NCI-H146 (cell line): ENCODE measurements at places on chromosomes 2 and 18.

DNA sequence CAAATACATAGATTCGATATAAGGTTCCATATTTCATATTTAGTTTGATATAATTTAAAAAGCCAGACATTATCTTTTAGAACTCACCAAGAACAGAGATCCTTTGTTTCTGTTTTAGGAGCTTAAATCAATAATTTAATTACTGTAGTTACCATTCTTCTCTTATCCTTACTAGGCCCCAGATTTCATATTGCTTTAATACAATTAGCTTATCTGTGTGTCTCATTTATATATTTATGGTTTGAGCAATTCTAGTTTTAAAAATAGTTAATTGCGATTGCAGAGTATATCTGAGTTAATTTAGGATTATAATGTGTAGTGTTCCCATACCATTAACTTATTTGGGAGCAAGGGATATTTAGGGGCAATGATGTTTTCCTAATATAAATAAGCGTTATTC is 558.8 kb upstream of the ZNF804A start:
- DNase-seq = no peak

- DNase-seq = no peak
Observed at GRCh38 chr18:6589923-6590322, 139.6 kb upstream of the ARHGAP28 start.

GRCh38 chr18:67961701-67962440 is 445.4 kb upstream of the DSEL start:
- no peak for DNase-seq

- DNase-seq = no peak
Observed at GRCh38 chr2:37201766-37202165, 5.5 kb downstream of the CEBPZOS start.

DNA sequence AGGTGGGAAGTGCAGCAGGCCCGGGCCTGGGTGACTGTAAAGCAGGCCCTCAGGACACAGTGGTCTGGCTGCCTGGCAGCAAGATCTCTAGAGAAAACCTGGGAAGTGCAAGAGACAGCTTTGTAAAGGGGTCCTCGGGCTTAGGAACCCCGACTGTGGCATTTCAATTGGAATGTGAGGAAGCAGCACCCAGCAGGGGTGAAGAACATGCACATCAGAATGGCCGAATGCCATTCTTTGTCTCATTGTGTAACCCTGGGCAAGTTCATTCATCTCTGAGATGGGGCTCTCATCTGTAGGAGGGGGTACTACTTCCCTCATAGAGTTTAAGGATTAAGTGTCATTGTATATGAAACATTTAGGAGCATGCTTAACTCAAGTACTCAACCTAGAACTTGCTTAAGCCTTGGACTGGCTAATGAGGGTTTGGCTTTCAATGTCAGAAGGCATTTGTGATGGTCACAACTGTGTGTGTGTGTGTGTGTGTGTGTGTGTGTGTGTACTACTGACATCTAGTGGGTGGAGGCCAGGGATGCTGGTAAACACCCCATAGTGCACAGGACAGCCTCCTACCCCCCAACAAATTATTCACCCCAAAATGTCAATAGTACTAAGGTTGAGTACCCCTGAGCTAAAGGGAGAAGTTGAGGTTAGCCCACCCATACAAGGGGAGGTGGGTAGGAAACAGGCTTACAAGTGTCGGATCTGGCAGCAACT is 29.3 kb downstream of the MEX3C start:
- no peak for DNase-seq

GRCh38 chr2:202158796-202159195 is 79.6 kb downstream of the SUMO1 start:
- no peak for DNase-seq

GRCh38 chr2:56333812-56334485 is 150.2 kb downstream of the CCDC85A start:
- no peak for DNase-seq

GRCh38 chr2:3229221-3229620 is 148.4 kb downstream of the EIPR1 start:
- no peak for DNase-seq

DNA sequence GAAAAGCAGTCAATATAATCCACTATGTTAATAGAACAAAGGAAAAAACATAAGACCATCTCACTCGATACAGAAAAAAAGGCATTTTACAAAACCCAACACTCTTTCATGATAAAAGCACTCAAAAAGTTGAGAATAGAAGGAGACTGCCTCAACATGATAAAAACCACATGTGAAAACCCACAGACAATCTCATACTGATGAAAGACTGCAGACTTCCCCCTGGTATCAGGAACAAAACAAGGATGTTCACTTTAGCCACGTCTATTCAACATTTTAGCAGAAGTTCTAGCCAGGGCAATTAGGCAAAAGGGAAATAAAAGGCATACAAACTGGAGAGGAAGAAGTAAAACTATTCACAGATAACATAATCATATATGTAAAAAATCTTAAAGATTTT is 285.9 kb downstream of the EIPR1 start:
- no peak for DNase-seq

- DNase-seq = no peak
Observed at GRCh38 chr2:71464389-71464788, 11.0 kb downstream of the DYSF start.

DNA sequence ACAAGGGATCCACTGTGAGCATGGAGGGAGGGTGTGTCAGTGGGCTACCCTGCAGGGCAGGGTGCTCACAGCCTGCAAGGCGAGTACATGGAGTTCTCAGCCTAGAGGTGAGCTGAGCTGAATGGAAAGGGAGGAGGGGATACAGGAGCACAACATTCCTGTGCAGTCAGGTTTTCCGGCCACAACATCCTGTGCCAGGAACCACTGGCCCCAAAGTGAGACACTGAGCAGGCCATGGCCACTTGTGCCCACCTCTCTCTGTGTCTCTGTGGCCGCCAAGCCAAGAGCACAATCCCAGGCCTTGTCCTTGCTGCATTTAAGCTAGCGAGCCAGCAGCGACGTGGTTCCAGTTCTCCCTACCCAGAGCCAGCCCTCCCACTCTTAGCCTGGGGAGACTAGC is 6.1 kb downstream of the DOK1 start:
- DNase-seq = no peak
